Activated B cell treated with CpG ODN at 0.5 μM for 24 hours (primary cell): ENCODE measurements at places on chromosomes 3 and 15. TPM values are rescaled to one million over a fixed set of nuclear protein-coding genes. Genes with fewer than 3 reads are reported as not detected.

The FAM227B gene
- 4.3 and 4.5 TPM in 2 replicates for total RNA-seq

The GPR160 gene
- 63.2 and 65.5 TPM in 2 replicates for total RNA-seq

The GLT8D1 gene
- total RNA-seq: 20.4 and 22.2 TPM in 2 replicates

The LRRC2 gene
- total RNA-seq: not detected in 2 replicates

The MAP6D1 gene
- total RNA-seq: 0.78 and 1.9 TPM in 2 replicates

The ITPKA gene
- 0.18 TPM in 1 of 2 replicates, not detected in the other for total RNA-seq

The BSN gene
- total RNA-seq: 0.15 and 0.69 TPM in 2 replicates

The CCDC9B gene
- total RNA-seq: 0.91 and 2.1 TPM in 2 replicates

The ITPR1 gene
- total RNA-seq: 116 and 143 TPM in 2 replicates

The TGM5 gene
- 0.11 and 0.17 TPM in 2 replicates for total RNA-seq

The ATRIP gene
- total RNA-seq: 10.5 and 14.6 TPM in 2 replicates
